Activated T-helper 2 cell treated with anti-CD3 and anti-CD28 coated beads, Interferon-gamma antibody, Interleukin-2, Interleukin-4, amounts not matched to agents 10 μg/mL and 5 μg/mL and 100 μg/mL, durations not matched to agents 14 hours and 24 hours and 36 hours (primary cell): ENCODE measurements at places on chromosomes 2 and 18. TPM values are rescaled to one million over a fixed set of nuclear protein-coding genes. Genes with fewer than 3 reads are reported as not detected.

GRCh38 chr18:825891-826585 is 14.0 kb upstream of the YES1 start:
- H3K36me3 ChIP-seq = no peaks in the 10 kb centered on the region
- no peak overlapping the region for H3K4me3 ChIP-seq
- H3K27ac ChIP-seq = no peak overlapping the region
- no peak for DNase-seq
- H3K27me3 ChIP-seq = peaks cover 4% of the 10 kb centered on the region

- H3K36me3 ChIP-seq = no peaks in the 10 kb centered on the region
- DNase-seq = no peak
- H3K4me1 ChIP-seq = no peaks in the 10 kb centered on the region
- no peak overlapping the region for H3K4me3 ChIP-seq
- H3K27ac ChIP-seq = no peak overlapping the region
Measured at GRCh38 chr18:40642692-40643229, 1312.3 kb upstream of the PIK3C3 start.

DNA sequence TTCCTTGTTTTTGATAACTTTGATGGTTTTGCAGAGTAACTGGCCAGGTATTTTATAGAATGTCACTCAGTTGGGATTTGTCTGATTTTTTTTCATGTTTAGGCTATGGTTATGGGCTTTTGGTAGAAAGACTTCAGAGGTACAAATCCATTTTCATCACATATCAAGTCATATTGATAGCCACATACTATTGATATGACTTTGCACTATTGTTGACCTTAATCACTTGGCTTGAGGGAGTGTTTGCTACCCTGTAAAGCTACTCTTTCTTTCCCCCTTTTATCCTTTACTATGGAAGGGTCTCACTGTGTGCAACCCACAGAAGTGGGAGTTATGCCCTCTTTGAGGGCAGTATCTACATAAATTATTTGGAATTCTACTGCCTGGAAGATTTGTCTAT is 109.8 kb downstream of the BABAM2 start:
- no peak overlapping the region for H3K27ac ChIP-seq
- no peak for DNase-seq
- H3K4me3 ChIP-seq = no peak overlapping the region
- peaks cover 25% of the 10 kb centered on the region for H3K36me3 ChIP-seq

DNA sequence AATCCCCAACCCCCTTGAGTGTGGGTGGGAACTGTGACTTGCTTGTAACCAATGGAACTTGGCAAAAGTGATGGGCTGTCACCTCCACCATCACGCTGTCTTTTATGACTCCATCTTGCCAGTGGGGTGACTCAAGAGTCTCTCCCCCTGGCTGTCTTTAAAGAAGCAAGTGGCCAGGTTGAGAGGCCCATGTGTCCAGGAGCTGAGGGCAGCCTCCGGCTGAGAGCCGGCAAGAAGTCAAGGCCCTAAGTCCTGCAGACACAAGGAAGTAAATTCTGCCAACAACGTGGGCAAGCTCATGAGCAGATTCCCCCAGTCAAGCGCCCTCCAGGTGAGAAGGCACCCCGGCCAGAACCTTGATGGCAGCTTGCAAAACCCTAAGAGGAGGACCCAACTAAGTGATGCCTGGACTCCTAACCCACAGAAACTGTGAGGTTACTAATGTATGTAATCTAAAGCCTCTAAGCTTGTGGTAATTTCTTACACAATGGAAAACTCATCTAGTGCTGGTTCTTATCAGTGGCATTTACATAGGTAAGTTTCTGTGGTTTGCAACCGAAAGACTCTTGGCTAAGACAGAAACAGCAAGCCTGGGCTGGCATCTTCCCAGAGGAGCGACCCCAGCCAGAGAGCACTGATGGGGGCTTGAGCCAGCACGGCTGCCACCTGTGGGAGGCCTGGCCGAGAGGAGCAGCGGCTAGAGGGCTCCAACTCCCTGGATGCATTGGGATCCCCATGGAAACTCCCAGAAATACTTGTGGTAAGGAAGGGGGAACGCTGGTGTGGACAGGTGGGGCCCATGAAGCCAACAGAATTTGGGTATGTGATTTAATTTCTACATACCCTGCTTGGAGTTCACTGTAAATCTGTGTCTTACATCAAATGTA is 49.3 kb downstream of the CIB4 start:
- H3K36me3 ChIP-seq = no peaks in the 10 kb centered on the region
- no peak for DNase-seq
- no peak overlapping the region for H3K27ac ChIP-seq
- H3K4me3 ChIP-seq = no peak overlapping the region

GRCh38 chr2:219765231-219765911 is 137.9 kb downstream of the SLC4A3 start:
- H3K4me1 ChIP-seq = no peaks in the 10 kb centered on the region
- H3K27ac ChIP-seq = no peak overlapping the region
- no peaks in the 10 kb centered on the region for H3K27me3 ChIP-seq
- no peaks in the 10 kb centered on the region for H3K36me3 ChIP-seq

- no peak overlapping the region for H3K4me3 ChIP-seq
- no peak for DNase-seq
- peaks cover 24% of the 10 kb centered on the region for H3K4me1 ChIP-seq
- H3K27me3 ChIP-seq = no peaks in the 10 kb centered on the region
- H3K27ac ChIP-seq = no peak overlapping the region
- peaks cover 73% of the 10 kb centered on the region for H3K36me3 ChIP-seq
Measured at GRCh38 chr2:159882130-159882745, 84.2 kb upstream of the CD302 start.

DNA sequence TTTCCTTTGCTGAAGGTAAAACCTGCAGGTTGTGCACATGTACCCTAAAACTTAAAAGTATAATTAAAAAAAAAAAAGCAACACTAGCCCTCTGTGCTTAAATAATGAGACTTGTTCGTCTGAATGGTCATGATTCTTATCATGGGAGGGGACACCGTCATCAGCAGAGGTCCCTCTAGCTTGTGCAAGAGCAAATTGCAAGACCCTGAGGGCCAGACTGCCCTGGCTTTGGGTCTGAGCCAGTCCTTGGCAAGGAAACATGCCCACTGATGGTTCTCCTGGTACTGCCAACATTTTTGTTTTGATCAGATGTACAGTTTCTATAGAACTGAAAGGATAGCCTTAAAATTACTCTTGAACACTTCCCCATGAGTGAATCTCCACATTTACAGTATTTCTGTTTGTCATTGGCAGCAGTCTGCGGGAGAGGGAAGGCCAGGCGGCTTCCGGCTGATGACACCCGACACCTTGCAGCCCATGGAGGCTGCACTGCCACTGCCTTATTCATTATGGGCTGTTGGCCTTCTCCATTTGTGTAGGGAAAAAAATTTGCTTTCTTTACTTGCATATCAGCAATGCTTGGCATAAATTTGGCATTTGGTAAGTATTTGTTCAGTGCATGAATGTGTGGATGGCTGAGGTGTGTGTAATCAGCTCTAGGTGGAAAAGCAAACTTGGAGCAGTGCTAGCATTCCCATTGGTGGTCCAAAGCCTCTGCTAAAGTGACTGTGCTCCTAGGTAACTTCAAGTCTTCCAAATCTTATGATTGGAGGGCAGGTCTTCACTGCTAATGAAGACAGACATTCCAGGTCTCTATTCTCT is 161.6 kb upstream of the ALKAL2 start:
- peaks cover 11% of the 10 kb centered on the region for H3K4me1 ChIP-seq
- no peak overlapping the region for H3K27ac ChIP-seq
- no peak for DNase-seq
- H3K4me3 ChIP-seq = no peak overlapping the region

DNA sequence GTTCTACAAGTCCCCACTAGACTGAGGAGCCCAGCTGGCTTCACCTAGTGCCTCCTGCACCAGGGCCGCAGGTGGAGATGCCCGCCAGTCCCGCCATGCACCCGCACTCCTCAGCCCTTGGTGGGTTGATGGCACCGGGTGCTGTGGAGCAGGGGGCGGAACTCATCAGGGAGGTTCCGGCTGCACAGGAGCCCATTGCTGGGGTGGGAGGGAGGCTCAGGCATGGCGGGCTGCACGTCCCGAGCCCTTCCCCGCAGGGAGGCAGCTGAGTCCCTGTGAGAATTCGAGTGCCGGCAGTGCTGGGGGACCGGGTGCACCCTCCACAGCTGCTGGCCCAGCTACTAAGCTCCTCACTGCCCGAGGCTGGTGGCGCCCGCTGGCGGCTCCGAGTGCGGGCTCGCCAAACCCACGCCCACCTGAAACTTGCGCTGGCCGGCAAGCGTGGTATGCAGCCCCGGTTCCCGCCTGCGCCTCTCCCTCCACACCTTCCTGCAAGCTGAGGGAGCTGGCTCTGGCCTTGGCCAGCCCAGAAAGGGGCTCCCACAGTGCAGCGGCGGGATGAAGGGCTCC is 252.7 kb upstream of the TCF4 start:
- no peaks in the 10 kb centered on the region for H3K27me3 ChIP-seq
- H3K4me3 ChIP-seq = no peak overlapping the region
- H3K27ac ChIP-seq = no peak overlapping the region
- H3K4me1 ChIP-seq = no peaks in the 10 kb centered on the region
- no peaks in the 10 kb centered on the region for H3K36me3 ChIP-seq
- no peak for DNase-seq

DNA sequence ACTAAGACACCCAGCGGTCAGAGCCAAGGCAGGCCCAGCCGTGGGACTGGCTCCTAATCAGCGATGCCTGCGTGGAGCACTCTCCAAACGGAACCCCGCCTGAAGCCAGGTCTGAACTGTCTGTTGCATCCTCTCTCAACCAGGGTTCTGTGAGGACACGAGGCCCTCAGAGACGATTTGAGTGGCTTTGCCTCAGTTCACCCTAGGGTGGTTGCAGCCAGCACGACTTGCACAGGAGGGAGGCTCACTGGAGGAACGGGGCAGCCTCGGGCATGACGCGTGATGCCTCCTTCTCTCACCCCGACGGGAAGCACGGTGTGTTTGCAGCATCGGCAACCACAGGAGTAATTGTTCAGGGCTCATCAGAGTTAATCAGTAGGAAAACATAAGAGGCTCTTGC is 336.4 kb downstream of the EIPR1 start:
- H3K4me1 ChIP-seq = no peaks in the 10 kb centered on the region
- no peaks in the 10 kb centered on the region for H3K27me3 ChIP-seq
- H3K4me3 ChIP-seq = no peak overlapping the region
- no peaks in the 10 kb centered on the region for H3K36me3 ChIP-seq
- no peak overlapping the region for H3K27ac ChIP-seq
- no peak for DNase-seq

DNA sequence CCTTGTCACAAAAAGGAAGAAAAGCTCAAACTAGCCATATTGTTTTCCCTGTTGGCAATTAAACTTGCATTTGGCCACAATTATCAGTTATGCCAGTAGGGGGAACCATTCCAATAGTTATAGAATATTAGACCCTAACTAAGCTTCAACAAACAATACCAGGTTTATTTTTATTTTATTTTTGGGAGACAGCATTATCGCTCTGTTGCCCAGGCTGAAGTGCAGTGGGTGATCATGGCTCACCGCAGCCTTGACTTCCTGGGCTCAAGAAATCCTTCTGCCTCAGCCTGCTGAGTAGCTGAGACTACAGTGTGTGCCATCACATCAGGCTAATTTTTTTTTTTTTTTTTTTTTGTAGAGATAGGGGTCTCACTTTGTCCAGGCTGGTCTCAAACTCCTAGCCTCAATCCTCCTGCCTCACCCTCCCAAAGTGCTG is 102.1 kb downstream of the ATAD2B start:
- peaks cover 11% of the 10 kb centered on the region for H3K36me3 ChIP-seq
- H3K27ac ChIP-seq = no peak overlapping the region
- DNase-seq = no peak
- no peak overlapping the region for H3K4me3 ChIP-seq

DNA sequence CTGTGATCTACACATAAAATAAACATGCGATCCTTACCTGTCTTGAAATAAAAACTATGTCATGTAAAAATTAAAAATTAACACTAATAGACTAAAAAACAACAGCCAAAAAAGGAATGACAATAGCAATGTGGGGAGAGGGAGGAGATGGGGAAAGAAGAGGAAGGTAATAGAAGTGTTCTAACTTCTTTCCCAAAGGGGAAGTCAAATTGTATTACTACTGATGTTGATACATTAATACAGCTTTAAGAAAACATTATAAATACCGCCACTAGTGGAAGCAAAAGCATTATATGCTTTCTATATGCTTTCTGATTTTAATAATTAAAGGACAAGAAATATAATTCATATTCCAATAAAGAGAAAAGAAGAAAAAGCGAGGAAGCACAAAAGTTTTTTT is 22.2 kb downstream of the ZNF516 start:
- H3K27me3 ChIP-seq = peaks cover 25% of the 10 kb centered on the region
- DNase-seq = no peak
- H3K4me3 ChIP-seq = no peak overlapping the region
- H3K4me1 ChIP-seq = peaks cover 8% of the 10 kb centered on the region
- no peaks in the 10 kb centered on the region for H3K36me3 ChIP-seq
- H3K27ac ChIP-seq = no peak overlapping the region

GRCh38 chr2:106280722-106281446 is 86.8 kb upstream of the UXS1 start:
- DNase-seq = no peak
- H3K27me3 ChIP-seq = peaks cover 6% of the 10 kb centered on the region
- no peak overlapping the region for H3K4me3 ChIP-seq
- H3K36me3 ChIP-seq = no peaks in the 10 kb centered on the region
- H3K4me1 ChIP-seq = no peaks in the 10 kb centered on the region

GRCh38 chr2:239064891-239065290 is 217.0 kb downstream of the TWIST2 start:
- H3K36me3 ChIP-seq = peaks cover 17% of the 10 kb centered on the region
- no peak overlapping the region for H3K27ac ChIP-seq
- no peak for DNase-seq

GRCh38 chr2:231530099-231531011 is at the start of gene NMUR1:
Gene NMUR1 (minus strand): TSS chr2:231530445. CDS start chr2:231530361, 84 bp downstream.
- peaks cover 33% of the 10 kb centered on the region for H3K4me1 ChIP-seq
- peak within 1 kb of the TSS; percentile 66 for H3K4me3 ChIP-seq
- H3K27ac ChIP-seq = no peak within 1 kb of the TSS
- peaks cover 9% of the 10 kb centered on the region for H3K27me3 ChIP-seq
- DNase-seq = peak; percentile 71

GRCh38 chr2:64311191-64311910 is 142.6 kb upstream of the LGALSL start:
- no peak overlapping the region for H3K4me3 ChIP-seq

DIS3L2 gene
- 30.2 and 33.5 TPM in 2 replicates for total RNA-seq

RTKN gene
- total RNA-seq = 2.2 and 3.9 TPM in 2 replicates

PDCL3 gene
- total RNA-seq = 42.5 and 48.8 TPM in 2 replicates

CNRIP1 gene
- not detected in 2 replicates for total RNA-seq

ANO7 gene
- total RNA-seq = 3.5 and 4.3 TPM in 2 replicates

FIGN gene
- not detected in 2 replicates for total RNA-seq

DPP10 gene
- total RNA-seq = not detected in 2 replicates

PROKR1 gene
- total RNA-seq = not detected in 2 replicates

ESPNL gene
- 0.07 and 0.14 TPM in 2 replicates for total RNA-seq

CHRNG gene
- total RNA-seq = not detected in 2 replicates

EMILIN2 gene
- 53.4 and 53.5 TPM in 2 replicates for total RNA-seq

CDH7 gene
- total RNA-seq = not detected in 2 replicates

COX5B gene
- 217 and 237 TPM in 2 replicates for total RNA-seq

HNRNPA3 gene
- total RNA-seq = 322 and 323 TPM in 2 replicates

CD8B gene
- 0.64 and 1.0 TPM in 2 replicates for total RNA-seq
